ENCODE measurements at places on chromosomes 7 and 10.

GRCh38 chr10:30686708-30687107 lies 57.2 kb upstream of the LYZL2 start:
- DNase-seq: no peak
- peaks cover 4% of the 10 kb centered on the region for H3K27me3 ChIP-seq
- no peaks in the 10 kb centered on the region for H3K36me3 ChIP-seq
- no peak overlapping the region for H3K27ac ChIP-seq

- no peak overlapping the region for H3K27ac ChIP-seq
- no peaks in the 10 kb centered on the region for H3K4me1 ChIP-seq
- no peak for DNase-seq
- no peaks in the 10 kb centered on the region for H3K27me3 ChIP-seq
- no peaks in the 10 kb centered on the region for H3K36me3 ChIP-seq
Observed at GRCh38 chr7:12590559-12590958, 20.0 kb downstream of the SCIN start.

DNA sequence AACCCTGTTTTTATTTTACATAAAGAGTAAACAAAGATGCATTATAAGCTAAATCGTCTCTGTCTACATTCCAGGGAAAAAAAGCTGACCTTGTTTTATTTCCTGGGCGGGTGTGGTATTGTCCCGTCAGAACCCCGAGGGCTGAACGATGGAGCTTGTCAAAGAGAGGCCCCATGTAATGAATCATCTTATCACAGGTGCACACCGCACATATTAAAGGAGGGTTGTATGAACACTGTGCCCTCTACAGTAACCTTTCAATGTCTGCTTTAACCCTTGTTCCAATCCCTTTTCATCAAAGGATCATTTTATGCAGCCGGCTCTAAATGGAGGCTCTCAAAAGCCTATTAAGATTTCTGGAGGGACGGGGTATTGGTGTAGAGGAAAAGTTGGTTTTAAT lies 158.5 kb upstream of the YAE1 start:
- no peak for DNase-seq
- H3K4me3 ChIP-seq: no peak overlapping the region
- H3K27me3 ChIP-seq: no peaks in the 10 kb centered on the region
- H3K4me1 ChIP-seq: no peaks in the 10 kb centered on the region

- no peak overlapping the region for H3K4me3 ChIP-seq
- no peaks in the 10 kb centered on the region for H3K4me1 ChIP-seq
- no peaks in the 10 kb centered on the region for H3K27me3 ChIP-seq
- H3K36me3 ChIP-seq: no peaks in the 10 kb centered on the region
- H3K27ac ChIP-seq: no peak overlapping the region
Observed at GRCh38 chr7:100200693-100201092, 19.1 kb upstream of the PVRIG start.

- DNase-seq: no peak
- no peaks in the 10 kb centered on the region for H3K27me3 ChIP-seq
- peaks cover 57% of the 10 kb centered on the region for H3K36me3 ChIP-seq
- no peaks in the 10 kb centered on the region for H3K4me1 ChIP-seq
- no peak overlapping the region for H3K4me3 ChIP-seq
- H3K27ac ChIP-seq: no peak overlapping the region
Observed at GRCh38 chr7:141568227-141568626, 17.0 kb downstream of the AGK start.

- no peak for DNase-seq
- H3K27ac ChIP-seq: no peak overlapping the region
- H3K27me3 ChIP-seq: peaks cover 9% of the 10 kb centered on the region
- H3K4me1 ChIP-seq: peaks cover 7% of the 10 kb centered on the region
- H3K4me3 ChIP-seq: no peak overlapping the region
Observed at GRCh38 chr7:105577251-105577650, 4.0 kb downstream of the EFCAB10 start.

DNA sequence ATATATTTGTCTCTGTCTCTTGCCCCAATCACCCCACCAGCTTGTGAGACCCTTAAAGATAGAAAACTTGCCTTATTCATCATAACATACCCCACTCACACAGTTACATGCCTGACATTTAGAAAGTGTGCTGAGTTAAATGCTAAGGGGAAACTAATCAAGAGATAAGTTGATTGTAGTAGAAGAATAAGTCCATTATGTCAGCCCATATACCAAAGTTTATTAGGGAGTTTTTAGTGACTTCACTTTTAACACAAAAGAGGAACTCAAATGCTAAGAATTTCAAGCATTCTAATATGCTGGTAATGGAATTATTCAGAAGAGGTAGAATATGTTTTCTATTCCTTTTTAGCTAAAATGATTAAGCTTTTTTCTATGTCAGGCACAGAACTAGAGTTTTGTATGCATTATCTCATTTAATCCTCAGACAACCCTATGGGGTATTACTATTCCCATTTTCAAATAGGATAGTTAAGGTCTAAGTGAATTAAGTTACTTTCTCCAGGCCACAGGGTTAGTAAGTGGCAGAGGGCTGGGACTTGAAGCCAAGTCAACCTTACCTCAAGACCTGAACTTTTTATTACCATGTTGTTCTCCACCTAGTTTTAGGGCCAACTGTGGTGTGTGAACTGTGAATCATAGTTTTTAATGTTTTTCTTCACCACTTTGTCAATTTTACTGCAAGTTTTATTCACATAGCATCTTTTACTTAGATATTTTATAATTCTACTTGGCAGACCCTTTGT lies 19.6 kb downstream of the ASAH2 start:
- no peaks in the 10 kb centered on the region for H3K4me1 ChIP-seq
- H3K4me3 ChIP-seq: no peak overlapping the region
- H3K27ac ChIP-seq: no peak overlapping the region
- DNase-seq: no peak
- H3K36me3 ChIP-seq: no peaks in the 10 kb centered on the region

- no peaks in the 10 kb centered on the region for H3K27me3 ChIP-seq
- DNase-seq: no peak
- H3K4me1 ChIP-seq: no peaks in the 10 kb centered on the region
- H3K4me3 ChIP-seq: no peak overlapping the region
Observed at GRCh38 chr10:19412531-19412930, 363.9 kb downstream of the MALRD1 start.

GRCh38 chr7:93232673-93233018 lies 480 bp downstream of the VPS50 start:
- H3K27me3 ChIP-seq: no peaks in the 10 kb centered on the region
- peak overlapping the region; percentile 91 for H3K27ac ChIP-seq
- peak overlapping the region; percentile 67 for H3K4me3 ChIP-seq
- peaks cover 6% of the 10 kb centered on the region for H3K4me1 ChIP-seq
- H3K36me3 ChIP-seq: no peaks in the 10 kb centered on the region

- no peak overlapping the region for H3K27ac ChIP-seq
- H3K27me3 ChIP-seq: no peaks in the 10 kb centered on the region
- no peaks in the 10 kb centered on the region for H3K36me3 ChIP-seq
- H3K4me3 ChIP-seq: no peak overlapping the region
- H3K4me1 ChIP-seq: no peaks in the 10 kb centered on the region
Observed at GRCh38 chr10:61262486-61263261, 190.5 kb downstream of the TMEM26 start.

GRCh38 chr10:122702275-122702674 lies 2.6 kb upstream of the C10orf120 start:
- H3K27ac ChIP-seq: no peak overlapping the region
- H3K4me1 ChIP-seq: no peaks in the 10 kb centered on the region
- no peaks in the 10 kb centered on the region for H3K27me3 ChIP-seq
- H3K4me3 ChIP-seq: no peak overlapping the region

Data from CD4-positive, alpha-beta T cell (primary cell).